T-helper 17 cell (primary cell): ENCODE measurements at places on chromosomes 7 and 10.
A peak's percentile ranks its signal among the peaks of the same experiment; 100 is the strongest.

- no peak for DNase-seq
Observed at GRCh38 chr7:40133561-40134427, 628 bp downstream of the MPLKIP start.

- DNase-seq, result no peak
Observed at GRCh38 chr7:72038022-72038732, 374.0 kb downstream of the CALN1 start.

- DNase-seq, result peak; percentile 55
Observed at GRCh38 chr10:62373995-62374861, at the start of gene ZNF365. Gene ZNF365 (plus strand): TSS chr10:62374369. CDS start chr10:62376194, 1,825 bp downstream.

GRCh38 chr7:81404669-81405068 is 365.2 kb downstream of the HGF start:
- no peak for DNase-seq

DNA sequence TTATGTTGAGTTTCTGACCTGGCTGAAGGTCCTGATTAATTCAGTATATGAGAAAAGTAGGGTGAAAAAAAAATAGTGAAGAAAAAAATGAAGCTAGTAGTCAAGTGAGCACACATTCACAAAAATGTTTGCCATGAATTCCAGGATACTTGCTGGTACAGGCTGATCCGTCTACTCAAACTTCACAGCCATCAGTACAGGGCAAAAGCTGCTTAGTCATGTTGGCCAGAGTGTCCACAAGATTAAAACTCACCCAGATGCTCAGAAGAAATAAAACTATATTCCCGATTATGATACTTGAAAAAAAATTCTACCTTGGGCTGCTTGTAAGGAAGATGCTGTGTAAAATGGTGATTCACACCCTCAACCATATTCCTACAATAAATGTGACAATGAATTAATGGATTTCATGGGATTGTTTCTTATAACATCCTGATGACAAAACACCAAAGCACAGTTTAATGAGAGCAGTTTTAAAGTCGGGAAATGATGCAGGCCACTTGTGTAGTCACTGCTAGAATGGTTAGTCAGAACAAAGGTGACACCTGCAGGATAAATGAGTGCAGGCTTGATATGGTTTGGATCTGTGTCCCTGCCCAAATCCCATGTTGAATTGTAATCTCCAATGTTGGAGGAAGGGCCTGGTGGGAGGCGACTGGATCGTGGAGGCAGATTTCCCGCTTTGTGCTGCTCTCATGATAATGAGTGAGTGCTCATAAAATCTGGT is 49.2 kb upstream of the ANKRD1 start:
- no peak for DNase-seq

GRCh38 chr10:108586424-108586823 is 1336.9 kb downstream of the XPNPEP1 start:
- DNase-seq, result no peak

DNA sequence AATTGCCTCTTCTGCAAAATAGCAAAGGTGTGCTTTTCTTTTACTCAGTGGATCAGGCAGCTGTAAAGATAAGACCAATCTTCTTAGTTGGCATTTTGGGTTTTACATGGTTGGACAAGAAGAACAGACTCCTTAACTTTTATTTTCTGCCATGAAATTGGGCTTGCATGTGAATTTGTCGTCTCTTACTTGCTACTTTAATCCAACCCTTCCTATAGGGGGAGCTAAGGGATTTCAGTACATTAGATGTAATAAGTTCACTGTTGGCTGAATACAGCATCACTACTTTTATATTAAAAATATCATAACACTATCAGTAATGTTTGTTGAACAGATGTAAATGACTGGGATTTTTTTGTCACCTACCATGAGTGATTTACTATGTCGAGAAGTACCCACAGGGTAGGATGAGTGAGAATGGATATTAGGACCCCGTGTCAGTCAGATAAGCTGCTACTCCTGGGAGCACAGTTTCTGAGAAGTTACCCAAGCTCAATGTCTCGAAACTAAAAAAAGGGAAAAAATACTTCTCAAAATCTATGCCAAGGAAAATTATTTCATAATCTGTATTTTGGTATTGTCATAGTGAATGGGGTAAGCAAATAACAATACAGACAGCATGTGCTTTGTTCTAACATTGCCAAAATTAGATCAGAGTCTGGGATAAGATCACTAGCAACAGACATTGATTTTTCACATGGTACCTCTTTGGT is 127.4 kb upstream of the AGR3 start:
- DNase-seq, result no peak

- no peak for DNase-seq
Observed at GRCh38 chr10:71712572-71713134, 6.9 kb downstream of the C10orf105 start.

GRCh38 chr7:128098629-128099028 is 67.4 kb upstream of the LRRC4 start:
- DNase-seq, result no peak

GRCh38 chr10:82409671-82410070 is 534.7 kb downstream of the NRG3 start:
- DNase-seq, result no peak

DNA sequence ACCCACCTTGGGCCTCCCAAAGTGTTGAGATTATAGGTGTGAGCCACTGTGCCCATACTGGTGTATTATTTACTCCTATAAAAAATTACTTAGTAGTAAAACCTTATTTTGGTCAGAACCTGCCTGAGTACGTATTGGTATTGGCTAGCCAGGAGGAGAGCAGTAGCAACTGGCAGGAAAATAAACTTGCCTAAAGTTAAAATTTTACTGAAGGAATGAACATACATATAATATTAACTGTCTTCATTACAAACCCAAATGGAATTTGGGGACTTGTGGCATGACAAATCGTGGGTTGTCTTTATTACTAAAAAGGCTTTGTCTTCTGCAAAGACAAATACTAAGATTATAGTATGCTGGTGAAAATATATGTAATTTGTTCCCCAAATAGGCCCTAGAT is 8.4 kb downstream of the RAB18 start:
- no peak for DNase-seq

GRCh38 chr7:15851201-15851600 is 164.7 kb upstream of the MEOX2 start:
- no peak for DNase-seq
